Sigmoid colon (tissue), 7 donors: ENCODE measurements at places on chromosomes 6 and 20. TPM values are rescaled to one million over a fixed set of nuclear protein-coding genes. Genes with fewer than 3 reads are reported as not detected.

DNA sequence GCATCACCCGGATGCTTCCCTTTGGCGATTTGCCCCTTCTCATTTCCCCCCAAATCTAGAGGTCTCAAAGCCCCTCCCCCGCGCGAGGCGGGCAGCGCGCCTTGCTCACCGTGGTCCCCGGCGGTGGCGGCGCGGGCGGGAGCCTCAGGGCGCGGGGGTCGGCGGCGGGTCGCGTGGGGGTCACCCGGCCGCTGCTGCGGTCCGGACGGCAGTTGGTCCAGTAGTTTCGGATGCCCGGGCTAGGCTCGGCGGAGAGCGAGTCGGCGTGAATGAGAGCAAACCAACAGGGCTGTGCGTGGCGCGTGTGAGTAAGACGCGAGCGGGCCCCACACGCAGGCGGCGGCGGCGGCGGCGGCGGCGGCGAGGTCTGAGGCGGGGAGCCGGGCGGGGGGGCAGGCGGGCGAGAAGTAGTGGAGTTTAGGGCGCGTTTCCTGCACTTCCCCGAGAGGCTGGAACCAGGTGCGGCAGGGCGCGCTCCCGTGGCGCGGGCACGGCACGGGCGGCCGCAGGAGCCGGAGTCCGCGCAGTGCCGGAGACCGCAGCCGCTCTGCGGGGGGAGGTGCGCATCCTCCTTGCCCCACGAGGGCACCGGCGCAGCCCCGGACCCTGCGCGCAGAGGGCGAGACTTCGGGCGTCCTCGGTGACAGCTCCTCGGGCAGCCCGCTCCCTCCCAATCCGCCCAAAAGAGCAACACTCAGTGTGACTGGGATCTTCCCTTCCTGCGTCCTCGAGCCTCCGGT, 567 bp downstream of the HS3ST5 start:
- peaks cover 20% of the 10 kb centered on the region for H3K27me3 ChIP-seq
- peak overlapping the region; percentile 49 for H3K27ac ChIP-seq
- no peak for DNase-seq
- no peaks in the 10 kb centered on the region for H3K36me3 ChIP-seq
- peak overlapping the region; percentile 65 for H3K4me3 ChIP-seq
- H3K4me1 ChIP-seq, result peaks cover 34% of the 10 kb centered on the region

DNA sequence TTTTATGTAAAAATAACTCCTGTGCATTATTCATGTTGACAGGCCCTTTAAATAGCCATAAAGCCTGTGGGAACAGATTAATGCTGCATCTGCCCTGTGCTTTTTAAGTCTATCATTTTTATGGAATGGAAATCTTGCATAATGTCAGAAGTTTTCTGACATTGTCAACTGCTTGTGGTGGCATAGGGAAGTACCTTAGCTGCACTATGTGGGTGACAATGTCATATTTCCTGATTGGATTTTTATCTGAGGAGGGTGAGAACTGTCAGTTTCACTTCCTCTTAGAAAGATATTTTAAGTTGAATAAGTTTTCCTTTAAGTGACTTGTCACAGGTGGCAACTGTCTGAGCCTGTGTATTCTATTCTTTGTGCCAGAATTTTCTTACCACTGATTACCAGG, 267.9 kb downstream of the PLCB1 start:
- H3K4me3 ChIP-seq, result no peak overlapping the region
- no peaks in the 10 kb centered on the region for H3K27me3 ChIP-seq
- H3K36me3 ChIP-seq, result no peaks in the 10 kb centered on the region
- peaks cover 23% of the 10 kb centered on the region for H3K4me1 ChIP-seq

DNA sequence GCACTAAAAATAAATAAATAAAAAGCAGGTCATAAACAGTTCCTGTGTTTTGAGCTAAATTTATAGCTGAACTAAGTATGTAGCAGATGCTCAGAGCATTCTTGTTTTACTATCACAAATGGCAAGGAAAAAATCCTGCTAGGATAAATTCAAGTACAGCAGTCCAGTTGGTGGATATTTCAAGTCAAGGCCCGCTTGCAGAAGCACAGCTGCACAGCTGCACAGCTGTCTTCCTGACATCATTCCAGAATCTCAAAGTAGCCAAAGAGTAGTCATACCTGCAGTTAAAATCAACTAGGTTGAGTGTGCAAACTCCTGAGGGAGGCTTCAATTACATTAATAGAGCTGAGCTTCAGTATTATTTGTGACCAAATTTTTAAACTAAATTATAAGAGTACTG, 297.7 kb upstream of the MANEA start:
- no peak for DNase-seq
- H3K27me3 ChIP-seq, result no peaks in the 10 kb centered on the region
- H3K36me3 ChIP-seq, result no peaks in the 10 kb centered on the region
- no peaks in the 10 kb centered on the region for H3K4me1 ChIP-seq
- no peak overlapping the region for H3K27ac ChIP-seq

DNA sequence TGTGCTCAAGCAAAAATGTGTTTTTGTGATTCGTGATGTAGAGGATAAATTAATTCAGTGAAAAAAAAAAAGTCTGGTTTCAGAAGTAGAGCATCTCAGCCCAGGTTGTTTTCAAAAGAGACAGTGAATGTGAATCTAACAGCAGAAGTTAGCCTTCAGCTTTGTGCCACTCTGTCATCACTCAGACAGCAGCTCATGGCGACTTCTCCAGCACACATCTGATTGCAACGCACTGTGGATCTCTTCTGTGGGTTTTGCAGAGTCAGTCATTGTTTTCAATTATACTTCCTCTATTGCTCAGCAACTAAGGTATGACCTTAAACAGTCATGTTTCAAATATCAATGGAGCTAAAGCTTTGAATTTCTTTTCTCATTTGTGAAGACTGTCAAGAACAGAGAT, 335.5 kb upstream of the POU3F2 start:
- H3K4me3 ChIP-seq, result no peak overlapping the region
- H3K27ac ChIP-seq, result no peak overlapping the region
- H3K4me1 ChIP-seq, result no peaks in the 10 kb centered on the region
- no peaks in the 10 kb centered on the region for H3K27me3 ChIP-seq
- H3K36me3 ChIP-seq, result no peaks in the 10 kb centered on the region
- no peak for DNase-seq

Gene SLC22A2
- total RNA-seq, result 0.36 TPM

- H3K4me3 ChIP-seq, result peak within 1 kb of the TSS; percentile 90
- H3K4me1 ChIP-seq, result no peaks in the 10 kb centered on the region
- H3K36me3 ChIP-seq, result peaks cover 11% of the 10 kb centered on the region
- DNase-seq, result peak; percentile 77
- H3K27me3 ChIP-seq, result no peaks in the 10 kb centered on the region
Measured at GRCh38 chr20:59042151-59042795, at the start of gene PRELID3B. Gene PRELID3B (minus strand): TSS chr20:59042786. CDS start chr20:59042730, 56 bp downstream.
